Tibial nerve (tissue), 4 donors: ENCODE measurements at places on chromosomes 2 and 18. TPM values are rescaled to one million over a fixed set of nuclear protein-coding genes. Genes with fewer than 3 reads are reported as not detected.

LCLAT1 gene
- total RNA-seq: 15.9 TPM

DSG4 gene
- total RNA-seq: not detected

SPATA3 gene
- total RNA-seq: not detected

DNA sequence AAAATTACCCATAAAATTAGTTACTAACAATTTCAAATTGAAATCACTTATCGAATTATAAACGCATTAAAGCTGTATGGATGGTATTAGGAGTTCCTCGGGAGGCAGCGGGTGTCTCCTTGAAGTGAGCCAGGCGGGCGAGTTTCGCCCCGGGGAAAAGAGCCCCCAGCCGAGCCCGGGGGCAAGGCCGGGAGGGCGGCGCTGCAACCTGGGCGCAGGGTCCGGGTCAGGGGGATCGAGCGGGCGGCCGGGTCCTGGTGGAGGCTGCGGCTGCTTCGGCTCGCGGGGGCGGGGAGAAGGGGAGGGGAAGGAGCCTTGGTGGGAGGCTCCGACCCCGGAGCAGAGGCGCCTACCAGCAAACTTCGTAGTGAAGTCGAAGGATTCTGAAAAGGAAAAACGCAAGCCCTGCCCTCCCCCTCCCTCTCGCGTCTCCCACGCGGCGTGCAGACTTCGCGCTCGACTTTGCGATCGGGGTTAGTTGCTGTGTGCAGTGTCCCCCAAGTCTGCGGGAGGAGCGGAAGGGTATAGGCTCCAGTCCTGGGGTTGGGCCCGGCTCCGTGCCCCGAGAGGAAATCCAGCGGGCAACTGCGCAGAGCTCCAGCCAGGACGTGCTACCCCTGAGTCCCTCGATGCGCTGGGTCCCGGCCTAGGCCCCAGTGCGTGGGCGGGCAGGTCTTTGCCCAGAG lies 140.8 kb downstream of the MEIS1 start:
- peak overlapping the region; percentile 41 for H3K27ac ChIP-seq
- no peak for DNase-seq
- H3K4me3 ChIP-seq: peak overlapping the region; percentile 60
- peaks cover 47% of the 10 kb centered on the region for H3K4me1 ChIP-seq

- no peak overlapping the region for H3K27ac ChIP-seq
- no peaks in the 10 kb centered on the region for H3K4me1 ChIP-seq
- no peaks in the 10 kb centered on the region for H3K36me3 ChIP-seq
Observed at GRCh38 chr2:36798724-36799123, 102.2 kb downstream of the VIT start.
